ENCODE measurements at places on chromosomes 4 and X.
A peak's percentile ranks its signal among the peaks of the same experiment; 100 is the strongest.

DNA sequence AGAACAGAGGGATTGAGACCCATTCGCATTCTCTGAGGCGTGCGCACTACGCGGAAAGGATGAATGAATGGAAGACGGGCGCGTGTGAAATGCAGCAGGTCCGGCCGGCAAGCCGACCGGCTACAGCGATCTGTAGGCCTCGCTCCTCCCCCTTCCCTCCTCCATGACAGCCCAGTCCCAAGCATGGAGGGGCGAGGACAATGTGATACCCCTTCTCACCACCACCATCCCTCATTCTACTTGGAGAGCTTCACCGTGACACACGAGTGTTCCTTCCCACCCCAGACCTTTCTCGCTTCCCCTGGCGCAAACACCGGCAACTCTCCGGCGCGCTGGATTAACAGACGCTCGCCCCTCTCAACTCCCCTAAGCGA, 815 bp downstream of the EIF4E start:
- peak; percentile 76 for DNase-seq

- no peak for DNase-seq
Measured at GRCh38 chr4:152559641-152560040, 23.7 kb upstream of the FBXW7 start.

DNA sequence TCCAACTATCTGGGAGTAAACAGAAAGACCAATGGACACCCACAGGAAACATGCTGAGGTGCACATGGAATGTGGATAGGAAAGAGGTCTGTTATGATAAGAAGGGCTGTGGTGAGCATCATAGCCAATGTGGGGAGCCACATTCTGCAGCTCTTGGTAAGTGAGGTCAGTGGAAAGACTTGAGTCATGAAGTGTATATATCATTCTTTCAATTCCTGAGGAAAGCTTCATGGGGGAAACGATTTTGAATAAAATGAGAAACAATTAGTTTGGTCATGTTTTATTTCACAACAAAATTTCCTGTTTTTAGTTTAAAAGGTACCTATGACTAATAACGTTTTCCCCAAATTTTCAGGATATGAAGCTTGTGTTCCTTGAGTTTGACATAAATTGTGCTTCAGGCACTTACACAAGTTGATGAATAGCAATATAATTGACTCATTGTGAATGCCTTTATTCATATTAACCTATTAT, 41.4 kb upstream of the RASSF6 start:
- no peak for DNase-seq

DNA sequence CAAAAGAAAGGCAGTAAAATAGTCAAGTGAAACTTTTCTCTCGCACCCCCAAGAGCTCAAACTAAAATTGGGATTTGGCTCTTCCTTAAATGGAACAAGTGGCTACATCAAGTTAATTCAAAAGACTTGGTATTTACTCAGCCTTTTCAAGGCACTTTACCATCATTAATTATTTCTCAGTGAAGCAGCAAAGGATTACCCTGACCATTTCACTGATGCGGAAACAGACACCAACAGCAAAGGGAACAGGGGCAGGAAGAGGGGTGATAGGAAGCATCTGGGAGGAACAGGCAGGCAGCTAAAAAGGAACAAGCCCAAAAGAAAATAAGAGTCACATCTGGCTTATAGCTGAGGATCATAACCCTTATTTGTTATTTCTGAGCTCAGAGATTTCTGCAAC, 2.7 kb downstream of the SCML2 start:
- DNase-seq: no peak

GRCh38 chrX:151448509-151448908, 51.5 kb downstream of the VMA21 start:
- DNase-seq: no peak

DNA sequence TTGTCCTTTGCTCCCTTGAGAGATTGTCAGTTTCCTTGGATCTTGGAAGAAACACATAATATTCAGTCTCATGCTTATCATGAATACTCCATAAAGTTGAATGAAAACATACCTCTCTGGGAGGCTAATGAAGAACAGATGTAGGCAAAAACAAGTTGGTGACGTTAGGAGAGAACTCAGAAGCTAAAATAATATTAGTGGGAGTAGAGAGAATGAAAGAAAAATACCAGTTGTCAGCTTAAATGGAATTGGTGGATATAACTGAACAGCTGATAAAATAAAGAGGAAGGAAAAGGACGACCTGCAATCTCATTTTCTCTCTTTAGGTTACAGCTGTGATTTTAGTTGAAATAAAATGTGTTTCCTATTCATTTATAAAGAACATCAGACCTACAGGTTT, 124.8 kb downstream of the SNCA start:
- no peak for DNase-seq

- DNase-seq: no peak
Measured at GRCh38 chr4:140867356-140867755, 111.2 kb upstream of the TBC1D9 start.

DNA sequence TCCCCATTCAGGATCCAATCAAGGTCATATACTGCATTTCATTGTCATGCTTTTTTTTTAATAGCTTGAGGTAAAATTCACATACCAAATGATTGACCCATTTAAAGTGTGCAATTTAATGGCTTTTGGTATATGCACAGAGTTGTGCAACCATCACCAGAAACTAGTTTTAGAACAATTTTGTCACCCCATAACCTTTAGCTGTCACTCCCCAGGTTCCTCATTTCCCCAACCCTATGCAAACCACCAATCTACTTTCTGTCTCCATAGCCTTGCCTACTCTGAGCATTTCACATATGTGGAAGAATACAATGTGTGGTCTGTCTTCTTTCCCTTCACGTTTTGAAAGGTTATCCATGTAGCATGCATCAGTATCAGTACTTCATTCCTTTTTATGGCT, 1.4 kb upstream of the SMAD1 start:
- DNase-seq: no peak

DNA sequence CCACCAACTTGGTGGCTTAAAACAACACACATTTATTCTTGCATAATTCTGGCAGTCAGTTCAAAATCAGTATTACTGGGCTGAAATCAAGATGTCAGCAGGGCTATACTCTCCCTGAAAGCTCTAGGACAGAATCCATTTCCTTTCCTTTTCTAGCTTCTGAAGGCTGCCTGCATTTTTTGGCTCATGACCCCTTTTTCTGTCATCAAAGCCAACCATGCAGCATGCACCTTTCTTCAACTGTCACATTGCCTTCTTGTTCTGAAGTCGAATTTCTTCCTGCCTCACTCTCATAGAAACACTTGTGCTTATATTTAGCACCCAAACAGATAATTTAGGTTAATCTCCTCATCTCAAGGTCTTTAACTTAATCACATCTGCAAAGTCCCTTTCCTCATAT, 79.8 kb upstream of the PPP1R2C start:
- no peak for DNase-seq

DNA sequence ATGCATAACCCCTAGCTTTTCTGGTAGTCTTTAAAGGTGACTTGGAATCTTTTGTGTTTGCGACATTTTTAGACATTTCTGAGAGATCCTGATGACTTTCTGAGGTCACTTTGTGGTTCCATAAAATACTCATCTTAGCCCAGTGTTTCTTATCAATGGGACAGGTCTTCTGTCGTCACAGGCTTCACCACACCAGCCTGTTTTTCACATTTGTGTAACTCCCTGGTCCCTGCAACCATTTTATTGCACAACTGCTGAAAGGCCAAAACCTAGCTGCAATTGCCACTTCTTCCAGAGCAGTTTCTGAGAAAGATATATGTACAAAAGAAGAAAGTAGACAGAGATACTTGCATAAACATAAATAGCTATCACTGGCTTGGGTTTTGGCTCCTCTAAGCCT, 120.9 kb downstream of the IL15 start:
- no peak for DNase-seq

GRCh38 chr4:3248811-3249661, at the start of gene MSANTD1:
TSS of gene MSANTD1 (plus strand) at chr4:3249159. CDS start at chr4:3249223, 64 bp downstream.
- no peak for DNase-seq

GRCh38 chr4:6426571-6427438, 45.6 kb downstream of the PPP2R2C start:
- no peak for DNase-seq
